ENCODE measurements at places on chromosomes 3 and 15. TPM values are rescaled to one million over a fixed set of nuclear protein-coding genes. Genes with fewer than 3 reads are reported as not detected.

Gene SNRPN
- total RNA-seq: 966 TPM

Gene TOPBP1
- total RNA-seq: 65.4 TPM

Gene XPC
- 34.9 TPM for total RNA-seq

Gene RRP9
- total RNA-seq: 61.8 TPM

Gene GPD1L
- 6.4 TPM for total RNA-seq

Gene ARIH1
- 55.3 TPM for total RNA-seq

Gene MKRN3
- not detected for total RNA-seq

Gene CHAC1
- 124 TPM for total RNA-seq

Gene COL6A5
- 0.03 TPM for total RNA-seq

Gene UNC13C
- total RNA-seq: 0.58 TPM

GRCh38 chr3:66407611-66408218, 93.1 kb downstream of the LRIG1 start:
- DNase-seq: peak; percentile 79

DNA sequence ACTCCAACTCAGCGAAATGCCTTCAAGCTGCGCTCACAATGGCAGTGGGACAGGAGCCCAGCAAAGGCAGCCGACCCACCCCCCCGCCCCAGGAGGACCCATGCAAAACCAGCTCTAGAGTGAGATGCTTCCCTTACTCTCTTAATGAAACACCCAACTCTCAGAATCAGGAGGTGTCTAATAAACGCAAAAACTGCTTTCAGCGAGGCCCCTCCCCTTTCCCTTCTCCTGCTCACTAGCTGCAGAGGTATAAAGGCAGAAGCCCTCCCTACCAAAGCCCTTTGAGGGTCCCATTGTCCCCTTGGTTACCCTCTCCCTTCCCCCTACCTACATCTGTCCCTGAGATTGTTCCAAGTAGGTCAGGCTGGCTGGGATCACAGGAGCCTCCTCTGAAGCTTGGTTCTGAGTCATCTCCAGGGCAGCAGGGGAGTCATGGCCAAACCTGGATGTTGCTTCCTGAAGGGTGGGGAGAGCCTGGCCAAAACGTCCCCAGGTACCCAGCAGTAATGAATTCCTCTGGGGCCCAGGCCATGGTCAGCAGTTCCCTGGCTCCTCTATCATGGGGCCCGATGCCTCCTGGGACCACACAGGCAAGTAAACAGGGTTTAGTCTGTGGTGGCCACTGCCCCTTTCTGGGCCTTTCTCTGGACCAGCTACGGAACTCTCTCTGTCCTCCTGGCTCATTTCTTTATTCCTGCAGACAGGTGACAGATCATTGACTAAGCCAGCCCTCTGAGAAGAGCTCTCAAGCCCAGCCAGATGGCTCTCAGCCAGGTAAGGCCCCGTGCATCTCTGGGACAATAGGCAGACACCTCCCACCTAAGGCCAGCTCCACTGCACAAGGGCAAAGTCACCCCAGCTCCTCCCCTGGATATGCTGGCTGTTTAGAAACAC, 8.6 kb downstream of the KLHL25 start:
- DNase-seq: no peak

DNA sequence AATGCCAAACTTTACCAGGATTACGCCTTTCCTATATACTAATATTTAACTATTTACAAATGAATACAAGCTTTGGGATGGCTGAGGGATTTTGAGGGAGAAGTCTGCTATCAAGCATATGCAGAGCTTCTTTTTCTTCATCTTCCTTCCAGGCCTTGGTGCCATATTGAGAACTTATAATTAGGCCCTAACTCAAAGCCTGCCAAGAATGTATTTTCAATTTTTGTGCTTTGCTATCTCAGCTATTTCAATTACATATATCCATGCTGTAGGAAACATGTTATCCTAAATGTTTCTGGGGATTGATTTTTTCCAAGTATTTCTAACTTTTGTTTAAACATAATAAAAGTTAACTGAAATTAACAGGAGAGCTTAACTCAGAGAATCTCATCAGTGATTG, 425.0 kb upstream of the GRM7 start:
- no peak for DNase-seq

DNA sequence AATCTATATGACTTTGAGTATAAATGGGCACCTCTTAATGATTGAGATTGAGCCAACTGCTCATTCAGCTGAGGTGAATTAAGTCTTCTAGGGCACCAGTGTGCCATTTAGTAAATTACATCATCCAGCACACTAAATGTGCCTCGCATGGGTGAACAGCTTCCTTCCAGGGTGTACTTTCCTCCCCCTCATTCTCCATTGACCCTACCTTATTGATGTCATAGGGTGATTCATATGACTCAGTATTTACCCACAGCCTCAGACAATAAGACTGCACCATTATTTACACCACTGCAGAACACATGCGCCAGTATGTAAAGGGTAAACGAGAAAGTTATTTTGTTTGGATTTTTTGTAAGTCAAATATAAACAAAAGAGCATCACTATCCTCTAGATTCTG, 185.2 kb upstream of the ARL6 start:
- no peak for DNase-seq

GRCh38 chr3:21778715-21779114, 27.7 kb upstream of the ZNF385D start:
- no peak for DNase-seq

GRCh38 chr15:101250873-101251829, 697 bp downstream of the CHSY1 start:
- DNase-seq: peak; percentile 87

DNA sequence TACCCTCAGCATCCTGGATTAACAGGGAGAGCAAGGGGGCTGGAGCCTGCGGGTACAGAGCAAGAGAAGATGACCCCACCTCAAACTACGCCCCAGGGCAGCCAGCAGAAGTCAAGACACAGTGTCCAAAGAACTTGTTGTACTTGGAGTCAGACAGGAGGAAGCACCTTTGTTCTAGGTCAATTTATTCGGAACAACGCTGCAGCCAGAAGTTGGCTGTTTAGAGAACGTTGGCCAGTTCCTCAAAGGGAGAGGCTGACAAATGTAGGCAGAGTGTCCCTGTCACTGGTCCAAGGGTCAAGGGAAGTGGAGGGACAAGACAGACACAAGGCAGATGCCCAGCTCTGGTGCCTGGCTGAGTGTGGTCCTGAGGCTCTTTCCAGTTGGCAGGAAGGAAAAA, 32.1 kb upstream of the PIAS1 start:
- no peak for DNase-seq

DNA sequence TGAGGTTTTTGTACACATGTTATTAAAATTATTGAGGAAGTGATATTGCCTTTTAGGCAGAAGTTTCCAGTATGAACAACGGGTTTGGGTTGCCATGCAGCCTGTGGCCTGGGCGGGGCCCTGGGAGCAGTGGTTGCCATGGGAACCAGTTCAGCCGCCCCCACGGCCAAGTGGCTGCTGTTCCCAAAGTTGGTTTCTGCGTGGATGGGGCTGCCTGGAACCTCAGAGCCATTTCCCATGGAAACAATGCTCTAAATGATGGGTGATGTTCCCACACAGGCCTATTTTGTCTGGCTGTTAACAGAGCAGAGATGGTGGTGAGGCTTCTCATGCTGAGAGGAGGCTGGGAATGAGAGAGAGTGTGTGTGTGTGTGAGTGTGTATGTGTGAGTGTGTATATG, 19.5 kb downstream of the MRAS start:
- no peak for DNase-seq

GRCh38 chr3:116253511-116253910, 191.8 kb downstream of the LSAMP start:
- no peak for DNase-seq

DNA sequence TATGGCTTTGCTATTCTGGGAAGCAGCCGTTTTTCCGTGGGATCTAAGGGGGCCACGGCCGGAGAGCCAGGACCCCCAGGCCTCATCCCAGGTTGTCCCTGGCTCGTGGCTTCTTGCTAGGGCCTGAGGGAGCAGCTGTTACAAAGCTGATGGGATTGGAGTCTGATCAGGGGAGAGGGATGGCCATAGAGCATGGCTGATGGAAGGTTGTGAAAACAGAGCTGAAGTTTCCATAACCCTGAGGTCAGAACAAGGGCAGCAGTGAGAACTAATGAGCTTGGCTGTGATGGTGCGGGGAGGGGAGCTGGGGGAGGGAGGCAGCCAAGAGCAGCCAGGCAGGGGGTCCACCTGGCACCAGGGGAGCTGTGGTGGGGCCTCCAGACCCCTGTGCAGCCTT, 63.0 kb downstream of the LINGO1 start:
- DNase-seq: no peak

DNA sequence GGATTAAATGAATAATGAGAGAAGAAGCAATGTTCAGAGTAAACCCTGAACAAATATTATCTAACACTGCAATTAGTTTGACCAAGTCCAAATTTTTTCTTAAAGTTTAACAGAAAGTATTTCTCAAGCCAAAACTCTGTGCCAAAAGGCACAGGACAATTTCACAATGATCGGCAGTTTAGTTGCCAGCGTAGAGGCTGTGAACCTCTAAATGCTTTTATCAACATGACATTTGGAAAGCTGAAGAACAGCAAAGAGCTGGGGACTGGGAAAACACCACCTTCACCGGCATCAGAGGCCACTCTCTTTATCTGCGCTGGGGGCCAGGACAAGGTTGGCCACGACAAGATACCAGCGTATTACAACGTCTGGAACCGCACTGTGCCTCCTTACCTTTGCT, 125.6 kb downstream of the ADAMTS17 start:
- no peak for DNase-seq

DNA sequence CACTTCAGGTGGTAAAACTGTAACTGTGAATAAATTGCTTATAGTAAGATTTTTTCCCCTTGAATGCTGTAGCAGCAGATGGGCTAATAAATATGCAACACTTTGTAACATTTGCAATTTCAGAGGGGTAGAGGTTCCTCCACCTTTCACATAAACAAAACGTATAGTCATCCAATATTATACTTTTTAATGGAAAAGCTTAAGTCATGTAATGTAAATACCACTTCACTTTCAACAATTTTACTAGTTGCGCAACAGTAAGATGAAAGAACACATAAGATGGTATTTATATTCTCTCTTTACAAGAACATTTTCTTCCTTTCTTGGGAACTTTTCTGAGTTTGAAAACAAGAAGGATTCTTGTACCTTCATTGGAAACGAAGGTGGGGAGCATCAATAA, 56.6 kb upstream of the FAM3D start:
- DNase-seq: no peak

DNA sequence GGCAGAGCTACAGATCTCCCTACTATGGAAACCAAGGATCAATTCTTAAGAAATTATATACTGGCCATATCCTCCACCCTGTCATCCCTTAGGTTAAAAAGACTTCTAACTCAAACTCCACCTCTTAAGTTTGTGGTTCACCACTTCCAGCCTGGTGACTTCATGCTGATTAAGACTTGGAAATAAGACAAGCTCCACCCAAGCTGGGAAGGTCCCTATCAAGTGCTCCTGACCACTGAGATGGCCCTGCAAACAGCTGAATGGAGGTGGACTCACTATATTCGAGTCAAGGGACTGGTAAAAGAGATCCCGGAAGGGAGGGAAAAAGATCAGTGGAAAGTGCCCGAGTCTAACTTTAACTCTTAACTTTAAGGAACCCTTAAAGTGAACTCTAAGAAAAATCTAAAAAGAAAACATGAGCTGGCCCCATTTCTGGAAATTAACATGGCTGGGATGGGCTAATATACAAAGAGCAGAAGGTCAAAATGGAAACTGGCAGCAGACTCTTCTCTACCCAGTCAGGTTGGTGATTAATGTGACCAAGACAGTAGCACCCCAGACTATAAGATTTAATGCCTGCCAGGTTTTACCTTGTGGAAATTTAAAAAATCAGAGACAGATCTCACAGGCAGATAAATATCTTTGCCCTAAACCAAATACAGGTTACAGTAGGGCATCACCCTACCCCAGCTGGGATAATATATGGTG, 43.9 kb downstream of the PPCDC start:
- DNase-seq: no peak

- no peak for DNase-seq
Observed at GRCh38 chr3:13504161-13504831, 24.2 kb downstream of the HDAC11 start.

DNA sequence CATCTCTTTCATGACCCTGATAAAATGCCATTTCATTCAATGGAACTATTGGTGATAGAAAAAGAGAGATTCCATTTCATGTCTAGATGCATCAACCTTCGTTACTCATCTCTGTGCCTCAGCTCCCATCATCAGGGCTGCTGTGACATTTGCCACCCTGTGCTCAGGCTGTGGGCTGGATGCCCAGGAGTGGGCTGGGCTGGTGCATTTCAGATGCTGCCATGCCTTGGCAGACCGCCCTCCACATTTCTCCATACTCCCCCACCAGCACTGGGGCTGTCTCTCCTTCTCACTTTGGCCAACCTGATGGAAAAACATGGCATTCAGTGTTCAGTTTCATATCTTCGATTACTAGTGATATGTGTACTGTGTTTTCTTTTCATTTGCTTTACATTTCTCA, 59.1 kb downstream of the DNASE1L3 start:
- DNase-seq: no peak

- DNase-seq: no peak
Observed at GRCh38 chr3:123113889-123114450, 47.1 kb downstream of the PDIA5 start.

DNA sequence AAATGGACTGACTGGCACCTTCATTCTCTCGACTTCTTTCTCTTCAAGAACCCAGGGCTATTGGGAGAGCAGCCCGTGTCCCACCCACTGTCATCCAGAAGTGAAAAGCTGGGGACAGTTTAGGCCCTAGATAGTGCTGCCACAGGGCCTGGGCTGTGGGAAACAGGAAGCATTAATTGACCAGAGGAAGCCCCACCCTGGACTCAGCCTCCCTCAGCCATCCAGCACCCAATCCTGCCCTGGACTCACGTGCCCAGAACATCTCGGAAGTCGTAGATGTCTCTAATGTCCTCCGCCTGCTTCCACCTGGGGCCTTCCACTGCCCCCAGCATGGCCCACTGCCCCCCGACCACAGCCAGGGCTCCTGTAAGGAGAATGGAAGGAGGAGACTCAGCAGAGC, 2.3 kb downstream of the CAMK1 start:
- no peak for DNase-seq

GRCh38 chr3:113747283-113748046, 630 bp downstream of the ATP6V1A start:
- DNase-seq: peak; percentile 24
